GM23338 (cell line): ENCODE measurements at places on chromosomes 13 and 19. TPM values are rescaled to one million over a fixed set of nuclear protein-coding genes. Genes with fewer than 3 reads are reported as not detected.

Gene FUT2
- total RNA-seq = 2.2 and 5.6 TPM in 2 replicates

Gene LHB
- total RNA-seq = 1.9 TPM in 1 of 2 replicates, not detected in the other

DNA sequence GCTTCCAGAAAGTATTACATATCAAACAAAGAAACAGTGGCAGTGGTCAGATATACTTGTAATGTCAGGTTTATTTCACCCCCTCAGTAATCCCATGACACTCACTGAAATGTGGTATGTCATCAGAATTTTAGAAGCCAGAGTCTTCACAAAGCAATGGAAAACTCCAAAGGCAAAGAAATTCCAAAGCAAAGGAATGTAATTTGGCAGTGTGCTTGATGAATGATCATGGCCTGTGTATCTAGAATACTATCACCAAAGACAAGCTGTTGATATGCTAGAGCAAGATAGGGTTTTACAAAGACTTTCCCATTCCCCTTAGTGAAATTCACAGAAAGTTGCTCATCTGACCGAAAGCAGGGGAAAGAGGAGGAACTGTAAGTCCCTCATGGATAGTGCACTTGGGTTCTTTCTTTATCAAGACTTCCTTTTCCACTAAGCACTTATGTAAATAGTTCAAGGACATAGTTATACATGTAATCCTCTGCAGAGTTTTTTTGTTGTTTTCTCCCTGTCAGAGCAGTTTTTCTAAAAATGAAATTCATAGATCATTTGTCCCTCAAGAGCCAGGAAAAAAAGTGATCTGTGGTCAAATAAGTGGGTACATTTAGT is 243.4 kb downstream of the NHLRC3 start:
- peak; percentile 27 for DNase-seq

Gene TYK2
- 22.2 and 29.1 TPM in 2 replicates for total RNA-seq

- no peak for DNase-seq
Measured at GRCh38 chr19:6499052-6499790, 2.9 kb downstream of the TUBB4A start.

DNA sequence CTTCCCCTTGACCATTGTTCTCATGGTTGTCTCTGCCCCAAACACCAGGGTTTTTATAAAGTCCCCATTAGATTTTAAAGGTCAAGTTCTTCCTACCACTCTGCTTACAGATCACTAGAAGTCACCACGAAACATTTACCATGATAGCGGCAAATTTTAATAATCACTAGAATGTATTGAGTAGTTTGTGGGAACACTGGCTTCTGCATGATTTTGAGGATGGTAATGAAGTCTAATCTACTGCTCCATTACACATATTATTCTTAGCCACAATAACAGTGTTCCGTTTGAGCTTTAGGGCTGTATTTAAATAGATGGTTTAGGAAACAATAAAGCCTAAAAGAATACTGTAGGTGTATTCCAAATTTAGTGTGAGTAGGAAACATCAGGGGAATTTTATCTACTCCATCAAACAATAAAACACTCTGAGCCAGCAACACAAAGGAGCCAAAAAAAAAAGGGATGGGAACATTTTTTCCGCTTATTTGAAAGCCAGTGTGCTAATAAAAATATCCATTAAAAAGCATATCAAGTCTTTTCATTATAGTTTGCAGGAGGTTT is 49.7 kb downstream of the KLF12 start:
- no peak for DNase-seq

GRCh38 chr13:106522898-106523525 is 12.4 kb downstream of the EFNB2 start:
- no peak for DNase-seq

DNA sequence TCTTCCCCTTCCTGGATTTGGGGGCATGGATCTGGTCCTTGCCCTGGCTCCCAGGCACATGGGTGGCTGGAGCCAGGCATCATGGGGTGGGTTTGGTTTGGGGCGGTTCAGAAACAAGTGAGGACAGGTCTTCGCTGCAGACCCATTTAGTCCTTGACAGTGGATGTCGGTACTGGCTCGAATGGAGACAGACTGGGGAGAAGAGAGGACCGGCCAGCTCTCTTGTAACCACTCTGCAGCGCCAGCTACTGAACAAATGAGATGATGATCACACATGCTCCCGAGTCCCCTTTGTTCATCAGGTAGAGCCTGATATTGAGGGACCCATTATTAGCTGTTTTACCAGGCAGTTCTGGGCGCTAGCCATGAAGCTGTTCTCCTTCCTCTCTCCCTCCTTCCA is 64.5 kb downstream of the CHST8 start:
- DNase-seq = no peak

- no peak for DNase-seq
Measured at GRCh38 chr19:55590109-55590508, 9.2 kb downstream of the FIZ1 start.

- DNase-seq = no peak
Measured at GRCh38 chr19:7926727-7927604, 1.0 kb upstream of the CTXN1 start.

GRCh38 chr19:17577457-17578097 is 22.1 kb downstream of the COLGALT1 start:
- peak; percentile 59 for DNase-seq
